ENCODE measurements at places on chromosomes 12 and 14.

DNA sequence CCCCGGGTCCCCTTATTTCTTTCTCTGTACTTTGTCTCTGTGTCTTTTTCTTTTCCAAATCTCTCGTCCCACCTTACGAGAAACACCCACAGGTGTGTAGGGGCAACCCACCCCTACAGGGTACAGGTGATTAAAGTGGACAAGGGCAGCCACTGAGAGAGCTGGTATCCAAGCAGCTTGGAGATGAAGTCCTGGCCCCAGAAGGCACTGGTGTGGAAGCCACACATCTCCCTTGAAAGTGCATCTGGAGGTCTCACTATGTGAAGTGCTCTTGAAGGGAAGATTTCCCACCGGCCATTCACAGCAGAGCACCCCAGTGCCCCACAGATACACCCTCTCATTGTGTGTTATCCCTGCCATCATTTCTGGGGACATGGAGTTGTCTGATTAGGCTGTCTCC, 6.3 kb upstream of the BICD1 start:
- DNase-seq = no peak

DNA sequence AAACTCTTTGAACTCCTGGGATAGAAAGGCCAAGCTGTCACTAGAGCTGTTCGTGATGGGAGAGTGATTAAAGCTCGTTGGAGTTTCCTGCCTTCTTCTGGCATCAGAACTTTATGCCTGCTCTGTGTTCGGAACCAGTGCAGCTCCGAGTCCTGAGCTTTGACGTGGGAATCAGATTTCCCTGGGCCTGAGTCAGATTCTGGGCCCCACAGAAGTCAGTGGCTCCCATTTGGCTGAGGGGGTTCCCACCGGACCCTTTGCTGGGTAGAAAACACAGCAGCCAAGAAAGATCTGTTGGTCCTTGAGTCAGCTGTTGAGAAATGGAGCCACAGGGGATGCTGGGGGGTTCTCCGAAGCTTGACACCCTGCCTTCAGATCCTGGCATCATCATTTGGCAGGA, 238.0 kb downstream of the CHST11 start:
- DNase-seq = no peak

DNA sequence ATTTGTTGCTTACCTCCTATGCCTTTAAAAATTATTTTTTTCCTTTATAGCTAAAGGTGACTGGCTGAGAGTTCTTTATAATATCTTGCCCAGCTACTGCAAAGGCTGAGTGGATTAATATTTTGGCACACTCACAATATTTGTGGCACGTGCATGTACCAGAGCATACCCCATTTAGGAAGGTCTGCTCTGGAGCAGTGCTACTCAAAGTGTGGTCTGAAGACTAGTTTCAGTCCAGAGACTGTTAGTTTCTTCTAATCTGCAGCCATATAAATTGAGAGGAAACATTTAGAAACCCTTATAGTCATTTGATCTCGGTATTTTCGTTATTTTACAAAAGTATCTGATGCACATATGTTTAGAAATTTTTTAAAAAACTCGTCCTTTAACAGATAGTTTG, 51.0 kb downstream of the IFT81 start:
- DNase-seq = no peak

GRCh38 chr12:65622056-65622455, 202.2 kb upstream of the HMGA2 start:
- no peak for DNase-seq

GRCh38 chr14:61631045-61631687, 64.1 kb upstream of the HIF1A start:
- DNase-seq = no peak

DNA sequence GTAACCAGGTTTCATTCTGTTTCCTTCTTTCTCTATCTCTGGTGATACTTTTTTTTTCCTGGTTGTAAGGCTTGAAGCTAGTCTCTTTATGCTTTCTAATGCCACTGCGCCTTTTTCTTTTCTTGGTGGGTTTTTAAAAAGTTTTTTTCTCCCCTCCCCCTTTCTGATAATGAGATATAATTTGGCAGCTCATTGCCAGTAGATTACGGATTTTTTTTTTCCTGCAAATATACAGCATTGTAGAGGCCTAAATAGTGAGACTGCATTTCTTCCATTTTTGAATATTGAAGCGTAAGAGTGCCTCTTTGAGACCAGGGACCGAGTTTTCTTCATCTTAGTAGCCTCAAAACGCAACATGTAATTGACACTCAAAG, 1.1 kb downstream of the PAPOLA start:
- DNase-seq = no peak

DNA sequence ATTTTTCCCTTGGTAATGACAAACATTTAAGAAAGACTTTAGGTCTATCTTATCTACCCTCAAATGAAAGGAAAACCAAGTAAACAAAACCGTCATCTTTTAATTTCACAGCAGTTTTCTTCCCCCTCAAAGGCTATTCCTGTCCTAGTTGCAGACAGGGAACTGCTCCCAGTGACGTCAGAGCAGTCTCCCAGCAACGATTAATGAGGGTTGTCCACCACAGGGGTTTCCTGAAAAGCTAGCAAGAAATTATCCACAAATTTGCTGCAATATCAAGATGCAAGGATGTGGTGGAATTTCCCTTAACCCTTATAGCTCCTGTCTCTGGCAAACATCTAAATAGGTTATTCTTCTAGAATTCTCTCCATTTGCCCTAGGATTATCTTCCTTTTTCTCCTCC, 89.1 kb upstream of the STAC3 start:
- no peak for DNase-seq

DNA sequence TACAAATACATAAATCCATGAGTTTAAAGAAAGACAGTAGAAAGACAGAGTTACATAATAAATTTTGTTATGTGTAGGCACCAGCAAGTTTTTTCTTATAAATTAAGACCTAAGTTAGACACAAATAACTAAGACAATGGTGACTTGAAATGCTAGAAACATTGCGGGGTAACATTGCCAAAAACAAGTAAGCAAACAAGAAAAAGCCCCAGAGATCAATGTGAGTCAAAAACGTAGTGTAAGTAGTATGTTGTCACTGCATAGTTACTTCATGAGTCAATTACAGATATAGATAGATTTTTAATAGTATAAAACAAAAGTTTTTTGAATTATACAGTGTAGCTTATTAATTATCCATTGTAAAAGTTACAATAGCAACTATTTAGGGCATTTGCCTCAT, 83.4 kb downstream of the CNTN1 start:
- no peak for DNase-seq

- no peak for DNase-seq
These were observed 1312.7 kb upstream of the USP15 start for GRCh38 chr12:60947533-60947932.

DNA sequence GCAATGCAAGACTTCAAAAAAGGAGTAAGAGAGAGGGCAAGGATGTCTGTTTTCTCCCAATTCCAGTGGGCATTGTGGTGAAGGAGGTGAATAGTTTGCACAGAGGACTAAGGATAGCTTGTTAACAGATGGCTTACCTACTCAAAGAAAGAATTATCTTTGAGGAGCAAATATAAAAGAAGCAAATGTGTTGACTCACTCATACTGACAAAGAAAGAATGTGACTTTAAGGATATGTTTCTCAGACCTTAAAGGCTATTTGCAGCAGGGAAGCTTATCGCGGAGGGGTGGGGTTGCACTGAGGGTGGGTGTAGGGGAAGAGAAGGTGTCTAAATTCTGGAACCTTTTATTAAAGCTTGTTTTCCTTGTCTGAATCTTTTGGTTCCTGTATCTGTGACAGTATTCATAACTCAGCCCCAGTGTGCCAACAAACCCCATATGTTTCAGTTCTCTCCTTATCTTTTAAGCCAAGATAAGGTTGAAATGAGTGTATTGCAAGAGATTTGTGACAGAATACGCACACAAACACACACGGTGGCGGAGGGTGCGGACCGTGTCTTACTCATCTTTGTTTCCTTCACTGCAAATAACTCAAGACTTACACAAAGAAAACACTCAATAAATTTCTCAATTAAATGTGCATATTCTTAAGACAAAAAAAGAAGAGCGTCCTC, 146.4 kb upstream of the ARID2 start:
- DNase-seq = no peak

DNA sequence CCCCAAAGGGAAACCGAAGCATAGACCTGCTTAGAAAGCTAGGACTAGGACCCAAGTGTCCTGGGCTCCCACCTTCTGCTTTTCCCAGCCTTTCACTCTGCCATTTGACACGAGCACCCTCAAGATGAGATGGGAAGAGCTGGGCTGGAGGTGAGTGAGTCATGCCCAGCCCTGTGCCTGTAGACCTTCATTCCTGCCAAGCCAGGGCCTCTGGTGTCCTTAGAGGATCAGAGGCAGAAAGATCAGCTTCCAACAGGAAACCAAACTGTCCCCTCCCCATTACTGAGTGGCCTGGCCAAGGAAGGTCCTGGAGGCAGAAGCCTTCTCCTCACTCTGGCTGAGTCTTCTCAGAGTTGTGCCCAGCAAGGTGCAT, 3.5 kb downstream of the TMEM63C start:
- no peak for DNase-seq

DNA sequence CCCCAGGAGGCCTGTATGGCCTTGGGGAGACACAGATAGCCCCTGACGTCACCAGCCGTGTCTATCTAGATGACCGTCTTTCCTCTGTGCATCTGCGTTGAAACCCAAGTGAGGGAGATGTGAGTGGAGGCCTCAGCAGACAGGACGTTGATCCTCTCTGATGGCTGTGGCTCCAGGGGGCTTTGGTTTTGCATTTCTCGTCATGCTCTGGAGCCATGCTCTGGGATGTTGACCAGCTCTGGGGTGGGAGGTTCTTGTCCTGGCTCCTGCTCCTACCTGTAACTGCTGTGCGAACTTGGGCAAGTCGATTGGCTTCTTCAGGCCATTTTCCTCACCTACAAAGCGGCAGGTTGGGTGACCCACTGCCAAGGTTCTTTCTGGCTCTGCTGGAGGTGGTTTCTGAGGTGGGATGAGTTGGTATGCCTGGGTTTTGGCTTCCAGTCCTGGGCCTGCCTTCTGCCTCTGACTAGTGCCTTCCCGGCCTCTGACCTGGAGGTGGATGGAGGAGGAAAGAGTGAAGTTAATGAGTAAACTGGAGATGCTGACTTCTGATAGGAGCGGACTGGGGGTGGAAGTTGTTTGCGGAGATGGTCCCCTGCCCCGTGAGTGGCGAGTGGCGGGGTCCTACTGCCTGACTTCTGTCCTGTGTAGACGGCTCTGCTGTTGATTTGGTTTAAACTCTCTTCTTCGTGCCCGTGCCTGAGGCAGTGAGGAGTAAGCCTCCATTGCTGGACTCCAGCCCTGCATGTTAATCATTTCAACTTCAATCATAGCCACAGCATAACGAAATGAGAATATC, 8.4 kb downstream of the TSPAN9 start:
- DNase-seq = no peak

GRCh38 chr12:2259369-2259768, 206.6 kb downstream of the CACNA1C start:
- no peak for DNase-seq

DNA sequence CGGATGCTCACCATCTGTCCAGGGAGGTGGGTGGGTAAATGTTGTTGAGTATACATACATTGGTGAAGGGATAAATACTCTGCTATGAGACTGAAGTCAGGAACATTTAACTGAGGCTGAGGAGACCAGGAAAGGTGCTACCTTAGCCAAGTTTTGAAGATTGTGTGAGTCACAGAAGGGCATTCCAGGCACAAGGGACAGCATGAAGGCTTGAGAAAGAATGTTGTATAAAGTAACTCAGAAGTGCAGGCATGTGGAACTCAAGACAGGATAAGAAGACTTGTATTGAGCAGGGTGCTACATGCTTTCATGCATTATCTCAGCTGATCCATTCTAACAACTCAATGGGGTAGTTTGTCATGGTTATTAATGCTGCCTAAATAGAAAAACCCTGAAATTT, 112.7 kb downstream of the IPO8 start:
- no peak for DNase-seq

DNA sequence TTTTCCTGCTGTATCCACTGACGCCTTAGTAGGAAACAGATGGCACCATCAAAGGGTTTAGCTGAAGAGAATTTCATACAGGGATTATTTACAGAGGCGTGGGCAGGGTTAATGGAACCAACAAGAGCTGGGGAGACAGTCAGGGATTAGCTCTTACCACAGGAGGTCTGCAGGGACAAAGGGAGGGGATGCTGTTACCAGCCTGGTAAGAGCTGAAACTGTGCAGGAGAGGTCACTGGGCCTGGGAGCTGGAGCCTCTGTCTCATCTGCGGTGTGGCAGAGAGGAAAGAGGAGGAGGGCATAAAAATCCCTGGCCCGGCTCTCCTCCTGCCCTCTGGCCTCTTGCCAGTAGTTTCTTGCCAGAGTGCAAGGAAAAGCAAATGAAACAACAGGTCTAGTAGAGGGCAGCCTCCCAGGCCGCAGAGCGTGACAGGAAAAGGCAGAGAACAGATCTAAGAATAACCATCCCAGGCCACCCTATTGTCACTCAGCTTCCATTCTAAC, 18.9 kb upstream of the POC1B start:
- DNase-seq = no peak

GRCh38 chr14:95156161-95157047, 925 bp downstream of the DICER1 start:
- DNase-seq = no peak

DNA sequence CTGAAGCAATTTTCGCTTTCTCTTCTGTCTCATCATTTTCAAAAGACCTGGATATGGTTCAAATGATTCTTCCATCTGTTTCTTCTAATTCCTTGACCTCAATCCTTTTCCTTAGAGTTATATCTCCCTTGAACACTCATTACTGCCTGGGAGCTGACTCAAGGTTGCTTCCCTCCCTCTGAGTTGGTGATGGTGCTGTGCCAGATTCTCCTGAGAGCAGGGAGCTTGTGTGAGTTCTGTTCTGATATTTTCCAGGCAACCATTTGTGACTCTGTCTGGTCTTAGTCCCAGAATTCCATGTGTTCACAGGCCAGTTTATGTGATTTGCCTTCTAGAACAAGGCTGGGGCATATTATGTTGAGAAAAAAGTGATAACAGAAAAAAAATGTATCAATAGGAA, 505.1 kb upstream of the SYT1 start:
- DNase-seq = no peak

DNA sequence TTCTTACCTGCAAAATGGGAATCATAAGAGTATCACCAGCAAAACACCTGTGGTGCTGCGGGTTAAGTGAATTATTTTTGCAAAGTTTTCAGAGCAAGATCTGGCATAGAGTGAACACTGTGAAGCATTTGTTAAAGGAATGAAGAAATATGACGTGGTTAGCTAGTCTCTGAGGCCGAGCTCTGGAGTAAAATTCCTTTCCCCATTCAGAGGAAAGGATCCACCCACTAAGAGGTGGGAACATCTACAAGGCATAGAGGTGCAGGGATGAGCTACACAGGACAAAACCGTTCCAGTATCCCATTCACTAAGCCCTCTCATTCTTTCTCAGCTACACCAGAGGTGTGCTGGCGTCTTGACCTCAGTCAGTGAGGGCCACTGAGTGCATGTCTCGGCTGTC, 48.5 kb downstream of the JAG2 start:
- no peak for DNase-seq

DNA sequence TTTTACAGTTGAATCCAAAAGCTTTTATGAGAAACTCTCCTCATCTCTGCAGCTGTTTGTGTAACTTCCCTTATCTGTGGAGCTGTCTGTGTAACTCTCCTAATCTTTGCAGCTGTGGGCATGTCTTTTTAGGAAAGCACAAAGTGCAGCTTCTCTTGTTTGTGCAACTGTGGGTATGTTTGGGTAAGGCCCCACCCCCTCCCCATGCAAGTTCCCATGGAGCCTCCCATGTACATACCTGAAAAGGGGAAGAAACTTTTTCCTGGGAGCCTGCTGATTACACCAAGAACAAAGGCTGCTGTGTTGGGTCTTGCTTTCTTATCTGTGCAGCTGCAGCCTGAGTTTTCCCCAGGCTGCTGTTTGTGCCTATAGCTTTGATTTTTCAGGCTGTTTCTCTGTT, 42.7 kb upstream of the CDKN3 start:
- no peak for DNase-seq

GRCh38 chr14:52117111-52117832, 48.4 kb upstream of the NID2 start:
- DNase-seq = no peak
